Stimulated activated CD4-positive, alpha-beta T cell treated with anti-CD3 and anti-CD28 coated beads, TNF-alpha, amount 100 ng/mL, for 1 hour (primary cell): ENCODE measurements at places on chromosomes 7 and 10.

GRCh38 chr10:84235096-84235495, 6.2 kb downstream of the LRIT1 start:
- DNase-seq = no peak

- no peak for DNase-seq
These were observed 473.4 kb downstream of the PTPRN2 start for GRCh38 chr7:158114056-158114850.

- DNase-seq = no peak
These were observed 255.0 kb downstream of the BMPER start for GRCh38 chr7:34160261-34160752.

DNA sequence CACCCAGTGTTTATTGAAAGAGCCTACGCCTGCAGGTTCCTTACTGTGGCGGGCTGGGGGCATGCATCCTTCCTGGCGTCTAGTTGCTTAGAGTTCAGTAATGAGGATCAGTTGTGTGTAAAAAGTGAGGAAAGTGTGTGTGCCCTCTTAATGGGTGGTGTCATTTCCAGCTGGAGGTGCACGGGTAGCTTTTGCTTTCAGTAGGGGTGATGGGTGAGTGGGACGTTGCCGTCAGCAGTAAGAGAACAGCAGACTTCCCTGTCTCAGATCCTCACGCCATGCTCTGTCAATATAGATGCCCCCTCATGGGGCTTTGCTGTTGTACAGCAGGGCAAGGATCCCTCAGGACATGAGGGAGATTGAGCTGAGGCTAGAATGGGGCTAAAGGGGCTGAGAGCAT, 352.6 kb upstream of the GALNT17 start:
- DNase-seq = no peak

DNA sequence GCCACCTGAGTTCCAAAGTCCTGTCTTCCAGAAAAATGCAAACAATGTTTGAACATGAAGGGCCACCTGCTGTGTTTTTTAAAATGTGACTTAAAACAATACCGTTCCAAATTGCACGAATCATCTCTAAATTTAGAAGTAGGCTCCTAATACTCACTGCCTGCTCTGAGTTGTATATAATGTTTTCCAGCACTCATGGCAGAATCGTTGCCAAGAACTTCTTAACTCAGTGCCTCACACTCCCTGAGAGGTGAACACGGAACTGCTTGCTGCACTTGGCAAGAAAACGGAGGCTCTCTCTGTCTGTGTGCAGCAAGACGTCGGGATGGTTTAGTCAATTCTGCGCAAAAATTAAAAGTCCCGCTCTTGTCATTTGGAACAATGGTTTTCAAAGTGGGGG, 757.3 kb upstream of the AUTS2 start:
- no peak for DNase-seq

- no peak for DNase-seq
These were observed 8.0 kb downstream of the PSD start for GRCh38 chr10:102410429-102411073.
